ENCODE measurements at places on chromosomes 2 and 18. TPM values are rescaled to one million over a fixed set of nuclear protein-coding genes. Genes with fewer than 3 reads are reported as not detected.

- DNase-seq: no peak
Observed at GRCh38 chr2:42321452-42322064, 39.5 kb downstream of the COX7A2L start.

- DNase-seq: no peak
Observed at GRCh38 chr18:23998820-23999219, 15.7 kb upstream of the TTC39C start.

GRCh38 chr2:227871375-227871791 lies at the start of gene DAW1:
Gene DAW1, plus strand, starts transcription at chr2:227871631. Its CDS starts 59 bp downstream, at chr2:227871690.
- DNase-seq: peak; percentile 86

DNA sequence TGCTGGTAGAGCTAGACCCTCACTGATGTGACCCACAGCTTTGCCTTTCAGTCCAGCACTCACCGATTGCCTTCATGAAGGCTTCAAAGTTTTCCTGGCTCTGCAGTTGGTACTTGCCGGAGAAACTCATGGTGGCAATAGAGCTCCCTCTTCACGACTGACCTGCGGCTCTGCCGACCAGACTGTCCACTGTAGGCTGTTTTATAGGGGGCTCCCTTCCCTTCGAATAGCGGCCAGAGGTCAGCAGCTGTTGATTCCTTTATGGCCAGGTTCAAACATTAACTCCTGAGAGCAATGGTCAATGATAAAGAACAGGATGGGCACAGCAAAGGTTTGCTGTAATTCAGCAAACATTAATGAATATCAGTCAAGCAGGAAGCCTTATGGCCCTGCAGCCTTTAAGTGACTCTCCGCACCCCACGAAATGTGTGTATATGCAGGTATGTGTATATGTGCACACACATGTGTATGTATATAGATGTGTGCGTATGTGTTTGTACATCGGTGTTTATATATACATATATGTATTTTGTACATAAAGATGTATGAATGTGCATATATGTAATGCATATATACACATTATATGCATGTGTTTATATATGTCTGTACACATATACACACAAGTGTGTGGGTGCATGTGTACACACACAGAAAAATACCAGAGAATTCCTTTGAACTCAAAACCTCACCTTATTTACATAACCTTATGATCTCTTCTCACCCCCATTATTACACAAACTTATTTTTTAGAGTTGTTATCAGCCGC lies at the start of gene FABP1:
Gene FABP1 (minus strand): TSS at position 175 of the 766 bp plus-strand sequence. CDS start 45 bp downstream, at position 130.
- DNase-seq: no peak

- DNase-seq: no peak
Observed at GRCh38 chr18:3970929-3971328, 484.2 kb downstream of the DLGAP1 start.

DNA sequence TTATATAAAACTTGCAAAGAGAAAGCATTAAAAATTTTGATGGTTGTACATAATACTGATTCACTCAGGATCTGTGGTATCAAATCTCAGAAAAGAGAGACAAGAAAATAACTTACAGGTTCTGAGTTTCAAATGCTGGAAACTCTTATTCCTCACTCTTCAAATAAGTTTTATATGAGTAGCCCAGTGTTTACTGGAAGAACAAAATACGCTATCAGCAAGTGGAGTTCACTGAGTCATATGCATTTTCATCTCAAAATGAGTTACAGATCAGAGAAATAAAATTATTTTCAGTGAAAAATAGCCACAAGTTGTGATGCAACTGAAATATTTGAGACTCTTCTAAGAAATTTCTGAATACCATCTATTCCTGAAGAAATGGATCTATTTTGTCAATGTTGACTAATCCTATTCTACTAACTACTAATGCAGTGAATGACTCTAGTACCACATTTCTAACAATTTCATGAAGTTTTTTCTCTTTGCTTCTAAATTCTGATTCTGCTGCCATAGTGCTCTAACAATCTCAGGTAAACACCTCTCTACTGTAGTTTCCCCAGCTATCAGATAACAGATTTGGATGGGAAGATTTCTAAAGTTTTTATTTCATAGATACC lies 391.7 kb downstream of the ZEB2 start:
- no peak for DNase-seq

DNA sequence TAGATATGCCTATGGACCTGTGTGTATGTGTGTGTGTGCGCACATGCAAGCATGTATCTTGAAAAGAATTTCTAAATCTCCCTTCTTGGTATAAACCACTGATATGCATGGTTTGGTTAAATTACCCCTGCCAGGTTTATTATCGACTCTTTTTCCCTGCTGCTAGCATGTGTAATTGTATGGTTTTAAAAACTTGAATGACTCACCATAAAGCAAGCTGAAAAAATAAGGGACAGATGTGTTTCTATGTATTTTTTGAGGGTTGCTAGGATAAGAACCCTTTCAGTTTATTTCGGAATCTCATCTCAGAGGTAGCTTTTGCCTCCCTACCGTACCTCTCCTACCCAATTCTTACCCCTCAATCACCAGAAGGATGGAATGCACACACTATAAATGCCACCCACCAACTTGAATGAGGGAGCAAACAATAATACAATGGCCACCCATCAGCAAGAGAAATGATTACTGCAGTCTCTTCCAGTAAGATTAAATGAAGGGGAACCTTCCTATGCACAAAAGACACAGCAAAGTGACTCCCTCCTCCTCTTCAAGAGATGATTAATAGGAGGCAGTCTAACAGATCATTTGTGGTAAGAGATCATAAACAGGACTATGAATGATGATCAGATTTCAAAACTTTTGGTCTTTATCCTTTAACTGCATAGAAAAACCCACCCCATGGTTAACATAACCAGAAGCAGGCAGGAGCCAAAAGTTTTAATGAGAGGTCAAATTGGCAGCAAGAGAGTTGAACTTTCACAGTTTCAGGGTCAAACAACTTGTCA lies 357.2 kb downstream of the SATB2 start:
- DNase-seq: peak; percentile 34

DNA sequence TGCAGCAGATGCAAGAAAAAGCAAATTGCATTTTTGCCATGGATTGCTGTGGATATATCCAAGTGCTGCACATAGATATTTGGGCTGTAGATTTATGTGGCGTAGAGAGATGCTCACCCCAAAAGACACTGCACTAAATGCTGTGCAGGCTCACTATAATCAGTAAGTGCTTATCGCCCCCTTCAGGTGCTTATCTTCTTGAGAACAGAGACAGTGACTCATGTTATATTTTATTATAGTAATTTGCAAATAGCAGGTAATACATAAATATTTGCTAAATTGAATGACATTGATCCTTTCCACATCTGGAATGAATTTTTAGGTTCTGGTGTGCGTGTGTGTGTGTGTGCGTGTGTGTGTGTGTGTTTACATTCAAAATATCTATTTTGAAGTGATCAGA lies 36.8 kb upstream of the PLEKHM3 start:
- DNase-seq: no peak

- DNase-seq: no peak
Observed at GRCh38 chr2:26845021-26845420, 2.9 kb upstream of the DPYSL5 start.

DNA sequence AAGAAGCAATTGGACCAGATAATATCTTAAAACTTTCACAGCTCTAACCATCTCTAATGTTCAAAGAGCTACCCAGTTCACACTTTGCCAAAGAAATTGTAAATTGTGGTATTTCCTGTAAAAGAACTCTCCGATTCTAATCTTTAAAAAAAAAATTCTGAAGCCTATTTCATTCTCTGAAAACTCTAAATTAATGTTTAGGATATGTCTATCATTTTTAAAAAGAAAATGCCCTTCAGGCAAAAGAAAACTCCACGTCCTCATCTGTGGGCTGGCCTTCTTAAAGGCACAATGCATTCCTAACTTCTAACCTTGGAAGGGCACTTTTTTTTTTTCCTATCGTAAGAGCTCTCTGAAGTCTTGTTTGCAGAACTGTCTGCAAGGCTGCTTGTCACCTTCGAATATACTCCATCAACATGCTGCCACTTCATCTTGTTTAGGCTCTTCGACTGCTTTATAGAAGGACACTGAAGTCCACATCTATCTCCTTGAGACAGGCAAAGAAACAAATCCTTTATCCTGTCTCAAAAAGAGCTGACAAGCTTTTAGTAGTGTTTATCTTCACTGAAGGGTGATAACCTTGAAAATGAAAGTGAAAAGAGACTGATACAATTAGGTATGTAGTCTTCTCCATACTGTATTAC lies 124.3 kb upstream of the SLC39A10 start:
- no peak for DNase-seq

GRCh38 chr18:36441426-36442240 lies 144.1 kb downstream of the FHOD3 start:
- peak; percentile 78 for DNase-seq

GRCh38 chr2:143159486-143159840 lies 30.2 kb downstream of the ARHGAP15 start:
- no peak for DNase-seq

GRCh38 chr2:172131713-172132555 lies 29.2 kb upstream of the DLX2 start:
- DNase-seq: no peak

- no peak for DNase-seq
Observed at GRCh38 chr2:241925277-241925676, 55.7 kb downstream of the RTP5 start.

DNA sequence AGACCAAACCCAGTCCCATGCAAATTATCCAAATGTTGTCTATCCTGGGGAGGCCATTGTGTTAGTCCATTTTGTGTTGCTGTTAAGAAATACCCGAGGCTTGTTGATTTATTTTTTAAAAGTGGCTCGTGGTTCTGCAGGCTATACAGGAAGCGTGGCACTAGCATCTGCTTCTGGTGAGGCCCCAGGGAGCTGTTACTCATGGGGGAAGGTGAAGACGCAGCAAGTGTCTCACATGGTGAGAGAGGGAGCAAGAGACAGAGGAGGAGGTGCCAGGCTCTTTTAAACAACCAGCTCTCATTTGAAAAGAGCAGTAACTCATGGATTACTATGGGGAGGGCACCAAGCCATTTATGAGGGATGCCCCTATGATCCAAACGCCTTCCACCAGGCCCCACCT lies 80.3 kb upstream of the ARL4C start:
- DNase-seq: no peak

- peak; percentile 89 for DNase-seq
Observed at GRCh38 chr2:12759248-12759647, 42.5 kb downstream of the TRIB2 start.

DNA sequence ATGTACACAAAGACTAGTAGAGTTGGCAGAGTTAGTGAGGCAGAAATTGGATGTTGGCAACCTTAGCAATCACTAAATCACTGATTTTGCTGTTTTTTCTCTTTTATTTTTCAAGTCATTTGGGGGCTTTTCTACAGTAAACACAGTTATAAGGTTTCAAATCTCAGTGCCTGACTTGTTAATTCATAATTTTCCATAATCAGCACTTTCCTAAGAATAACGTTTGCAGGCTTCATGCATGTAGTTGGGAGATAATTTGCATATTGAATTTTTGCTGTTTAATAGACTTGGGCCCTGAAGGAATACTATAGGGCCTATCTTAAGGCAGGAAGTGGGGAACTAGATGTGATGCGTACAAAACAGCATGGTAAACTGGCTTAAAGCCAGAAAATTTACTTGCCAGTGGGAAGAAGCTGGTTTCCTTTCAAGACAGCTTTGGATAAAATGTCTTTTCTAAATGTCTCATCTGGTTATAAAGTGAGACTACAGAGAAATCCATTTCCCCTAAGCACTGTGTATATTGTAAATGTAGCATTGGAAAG lies 127.2 kb upstream of the SMIM21 start:
- no peak for DNase-seq

- DNase-seq: no peak
Observed at GRCh38 chr2:64214281-64215115, 70.3 kb upstream of the PELI1 start.

- DNase-seq: peak; percentile 82
Observed at GRCh38 chr2:96869822-96870625, at the start of gene SEMA4C. Gene SEMA4C, minus strand, starts transcription at chr2:96870080. Its CDS starts 2,194 bp downstream, at chr2:96867886.

DNA sequence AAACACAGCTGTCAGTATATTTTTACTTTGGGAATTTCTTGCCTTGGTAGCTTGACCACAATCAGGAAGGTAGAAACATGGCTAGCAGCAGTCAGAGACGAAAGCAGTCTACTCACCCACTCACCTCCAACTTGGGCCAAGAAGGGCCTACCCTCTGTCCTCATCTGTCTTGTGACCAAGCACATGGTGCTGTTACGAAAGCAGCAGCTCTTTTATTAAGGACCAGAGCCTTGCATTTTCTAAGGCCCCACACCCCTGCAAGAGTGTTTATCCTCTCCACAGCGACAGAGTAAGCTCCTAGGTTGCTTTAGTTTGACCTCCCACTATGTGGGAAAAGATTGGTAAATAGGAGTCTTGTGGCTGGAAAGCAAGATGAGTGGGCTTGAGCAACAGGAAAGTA lies 31.3 kb upstream of the MSTN start:
- no peak for DNase-seq

DNA sequence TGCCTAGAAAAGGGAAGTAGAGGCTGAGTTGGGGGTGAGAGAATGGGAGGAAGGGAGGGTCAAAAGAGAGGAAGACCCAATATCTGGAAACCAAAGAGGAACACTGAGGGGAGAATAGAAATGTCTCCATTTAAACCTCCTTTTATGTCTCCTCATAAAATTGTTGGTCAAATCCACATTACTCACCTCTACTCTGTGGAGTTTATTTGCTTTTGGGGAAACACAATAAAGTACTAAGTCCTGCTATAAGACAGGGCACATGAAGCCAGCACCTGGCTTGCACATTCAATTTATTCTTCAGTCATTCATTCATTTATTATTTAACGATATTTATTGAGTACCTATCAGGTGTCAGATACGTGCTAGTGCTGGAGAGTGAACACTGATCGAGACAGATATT lies 60.3 kb upstream of the NFE2L2 start:
- no peak for DNase-seq

DNA sequence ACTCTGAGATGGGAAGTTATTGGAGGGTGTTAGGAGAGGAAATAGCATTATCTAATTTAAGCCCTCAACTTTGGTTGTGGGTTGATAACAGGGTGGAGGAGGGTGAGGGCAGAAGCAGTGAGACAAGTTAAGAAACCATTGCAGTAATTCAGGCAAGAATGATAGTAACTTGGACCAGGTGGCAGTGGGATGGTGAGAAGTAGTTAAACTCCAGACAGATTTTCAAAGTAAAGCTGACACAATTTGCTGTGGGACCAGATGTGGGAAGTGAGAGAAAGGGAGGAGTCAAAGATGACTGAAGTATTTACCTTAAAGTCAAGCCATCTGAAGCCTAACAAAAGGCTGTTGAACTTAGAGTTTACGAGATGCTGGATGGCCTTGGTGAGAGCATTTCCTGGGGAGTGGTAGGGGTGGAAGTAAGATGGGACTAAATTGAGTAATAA lies 163.2 kb upstream of the KLF7 start:
- DNase-seq: no peak

The GPBAR1 gene
- polyA plus RNA-seq: 1.8 TPM

The ANKRD36C gene
- polyA plus RNA-seq: 56.7 TPM

The HOXD4 gene
- 3.8 TPM for polyA plus RNA-seq

The TUBA3E gene
- 0.15 TPM for polyA plus RNA-seq

The PLA2R1 gene
- polyA plus RNA-seq: 2.0 TPM

The SP140L gene
- polyA plus RNA-seq: 4.0 TPM

The CIB4 gene
- not detected for polyA plus RNA-seq

The TRAF3IP1 gene
- polyA plus RNA-seq: 11.7 TPM

Measured in muscle of back (tissue), 13 donors.